ENCODE measurements at places on chromosomes 6 and 20.
A peak's percentile ranks its signal among the peaks of the same experiment; 100 is the strongest.

GRCh38 chr6:134420614-134421181, 102.8 kb upstream of the SGK1 start:
- DNase-seq = peak; percentile 96

GRCh38 chr6:4743062-4743461, 33.1 kb upstream of the CDYL start:
- peak; percentile 82 for DNase-seq

GRCh38 chr20:19015351-19016139, 196.9 kb upstream of the SLC24A3 start:
- no peak for DNase-seq

DNA sequence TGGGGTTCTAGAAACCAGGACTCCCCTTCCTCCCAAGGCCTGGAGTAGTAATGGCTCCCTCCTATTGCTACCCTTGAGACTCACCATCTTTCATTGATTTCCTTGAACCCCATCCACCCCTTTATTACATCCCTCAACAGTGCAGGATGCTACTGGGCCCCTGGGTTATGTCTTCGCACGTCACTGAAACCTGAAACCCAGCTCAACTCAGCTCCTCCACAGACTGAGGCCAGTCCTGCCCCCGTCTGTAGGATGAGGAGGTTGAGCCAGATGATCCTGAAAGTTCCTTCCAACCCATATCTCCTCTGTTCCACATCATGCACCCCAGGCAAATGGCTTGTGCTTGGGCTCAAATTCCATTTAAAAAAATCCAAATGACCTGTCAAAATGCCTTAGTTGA, 21.4 kb downstream of the CPNE5 start:
- no peak for DNase-seq

DNA sequence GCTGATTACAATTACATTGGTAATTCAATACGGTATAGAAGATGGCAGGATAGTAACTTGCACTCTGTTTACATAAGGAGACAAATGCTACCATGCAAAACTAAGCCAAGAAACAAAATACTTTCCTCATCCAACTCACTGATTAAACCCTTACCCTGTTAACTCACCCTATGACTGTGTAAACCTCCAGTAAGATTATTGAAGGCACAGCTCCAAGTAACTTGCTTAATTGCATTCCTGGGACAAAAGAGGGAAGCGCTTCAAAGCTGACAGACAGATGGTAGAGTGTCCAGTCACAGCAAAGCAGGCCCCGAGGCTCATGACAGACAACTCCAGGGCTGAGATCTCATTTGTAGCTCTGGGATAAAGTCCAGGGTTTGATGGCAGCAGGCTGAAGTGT, 6.9 kb upstream of the KIF16B start:
- DNase-seq = peak; percentile 21

- DNase-seq = no peak
These were observed 21.2 kb upstream of the BTN1A1 start for GRCh38 chr6:26478985-26479278.

DNA sequence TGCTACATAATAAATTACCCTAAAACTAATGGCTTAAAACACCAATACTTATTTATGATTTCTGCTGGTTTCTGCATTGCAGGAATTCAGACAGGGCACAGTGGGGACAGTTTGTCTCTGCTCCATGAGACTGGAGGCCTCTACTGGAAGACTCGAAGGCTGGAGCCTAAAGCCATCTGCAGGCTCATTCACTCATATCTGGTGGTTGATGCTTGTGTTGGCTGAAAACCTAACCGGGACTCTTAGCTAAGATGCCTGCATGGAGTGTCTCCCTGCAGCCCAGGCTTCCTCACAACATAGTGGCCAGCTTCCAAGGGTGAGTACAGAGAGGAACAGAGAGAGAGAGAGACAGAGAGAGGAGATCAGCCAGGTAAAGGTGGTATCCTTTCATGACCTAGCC, 195.5 kb upstream of the FOXA2 start:
- no peak for DNase-seq

- no peak for DNase-seq
These were observed 391.5 kb downstream of the CD83 start for GRCh38 chr6:14509120-14509519.

- no peak for DNase-seq
These were observed 208.0 kb upstream of the SASH1 start for GRCh38 chr6:148134592-148134991.

DNA sequence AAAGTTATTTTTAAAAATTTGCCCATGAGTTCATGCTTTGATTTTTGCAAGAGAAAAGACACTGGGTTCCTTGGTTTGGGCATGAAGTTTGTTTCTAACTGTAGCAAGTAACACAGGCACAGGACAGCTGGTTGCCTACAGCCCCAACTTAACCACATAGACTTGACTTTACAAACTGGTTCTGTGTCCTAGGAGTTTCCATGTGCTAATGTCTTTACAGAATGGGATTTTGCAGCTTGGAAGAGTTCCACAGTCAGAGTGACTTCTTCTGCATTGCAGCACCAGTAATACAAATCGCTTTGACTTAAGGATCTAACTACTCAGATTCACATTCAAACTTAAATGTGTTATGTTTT, 44.3 kb downstream of the OR2B2 start:
- no peak for DNase-seq

DNA sequence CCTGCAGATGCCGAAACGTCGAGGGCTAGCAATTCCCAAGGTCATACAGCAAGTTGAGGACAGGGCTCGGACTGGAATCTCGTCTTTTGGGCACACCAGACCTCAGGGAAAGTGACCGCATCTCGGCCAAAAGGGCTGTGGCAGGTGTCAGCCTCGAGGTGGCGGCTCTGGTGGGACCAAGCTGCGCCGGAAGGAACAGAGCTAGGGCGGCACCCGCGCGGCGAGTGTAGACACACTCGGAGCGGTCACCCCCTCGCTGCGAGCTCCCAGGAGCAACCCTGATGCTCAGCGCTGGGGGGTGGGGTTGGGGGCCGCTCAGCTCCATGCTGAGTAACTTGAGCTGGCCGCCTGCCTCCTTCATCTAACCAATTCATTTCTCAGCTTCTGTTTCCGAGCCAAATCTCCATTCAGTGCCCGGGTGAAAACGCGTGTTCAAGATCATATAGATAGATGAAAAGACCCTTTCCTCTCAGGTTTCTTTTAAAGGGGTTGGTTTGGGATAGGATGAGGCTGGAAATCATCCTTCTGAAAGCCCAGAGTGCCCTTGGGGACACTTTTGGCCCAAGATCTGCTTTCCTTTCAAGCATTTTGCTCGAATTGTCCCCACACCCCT, 2.2 kb upstream of the TUBB2B start:
- no peak for DNase-seq

- DNase-seq = no peak
These were observed 482.5 kb downstream of the C6orf118 start for GRCh38 chr6:164826831-164827468.

GRCh38 chr6:17388365-17388764, 5.0 kb upstream of the CAP2 start:
- no peak for DNase-seq

DNA sequence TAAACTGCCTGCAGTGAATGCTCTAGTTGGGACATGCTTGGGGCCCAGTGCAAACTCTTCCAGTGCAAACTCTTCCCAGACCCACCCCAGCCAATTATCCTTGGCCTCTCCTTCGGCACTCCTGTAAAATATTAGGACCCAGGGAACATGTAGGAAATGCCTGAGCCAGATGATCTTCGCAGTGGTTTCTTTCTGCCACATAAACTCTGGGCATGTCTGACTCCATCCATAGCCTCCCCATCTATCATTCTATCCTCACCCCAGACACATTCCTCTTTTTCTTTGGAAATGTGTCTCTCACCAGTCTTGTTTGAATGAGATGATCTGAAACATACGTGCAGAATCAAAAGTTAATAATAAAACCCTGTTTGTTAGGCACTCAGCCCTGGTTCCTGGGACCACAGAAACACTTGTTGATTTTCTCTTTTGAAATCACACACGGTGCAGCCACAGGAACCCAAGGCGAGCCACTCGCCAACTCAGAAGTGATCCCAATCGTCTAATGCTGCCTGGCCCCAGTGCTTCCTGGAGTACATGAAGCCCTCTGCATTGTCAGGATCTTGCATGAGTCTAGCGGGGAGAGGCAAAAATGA, 108.9 kb upstream of the CST7 start:
- no peak for DNase-seq

DNA sequence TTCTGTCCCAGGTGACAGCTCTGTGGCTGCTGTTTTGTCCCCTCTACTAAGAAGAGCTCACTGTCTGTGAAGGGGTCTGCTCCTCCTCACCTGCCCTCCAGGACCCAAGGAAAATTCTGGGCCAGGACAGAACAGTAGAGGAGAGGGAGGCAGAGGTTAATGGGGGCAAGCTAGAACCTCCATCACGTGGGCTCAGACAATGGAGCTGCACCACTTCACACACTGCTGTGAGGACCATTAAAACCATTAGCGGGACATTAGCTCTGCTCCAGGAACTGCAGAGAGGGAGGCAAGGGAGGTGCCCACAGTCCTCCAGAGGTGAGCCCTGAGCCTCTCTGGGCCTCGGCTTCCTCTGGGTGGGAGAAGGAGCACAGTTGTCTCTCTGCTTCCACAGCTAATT, 78.4 kb downstream of the NOL4L start:
- no peak for DNase-seq

GRCh38 chr6:71524201-71524600, 235.6 kb downstream of the OGFRL1 start:
- DNase-seq = no peak

DNA sequence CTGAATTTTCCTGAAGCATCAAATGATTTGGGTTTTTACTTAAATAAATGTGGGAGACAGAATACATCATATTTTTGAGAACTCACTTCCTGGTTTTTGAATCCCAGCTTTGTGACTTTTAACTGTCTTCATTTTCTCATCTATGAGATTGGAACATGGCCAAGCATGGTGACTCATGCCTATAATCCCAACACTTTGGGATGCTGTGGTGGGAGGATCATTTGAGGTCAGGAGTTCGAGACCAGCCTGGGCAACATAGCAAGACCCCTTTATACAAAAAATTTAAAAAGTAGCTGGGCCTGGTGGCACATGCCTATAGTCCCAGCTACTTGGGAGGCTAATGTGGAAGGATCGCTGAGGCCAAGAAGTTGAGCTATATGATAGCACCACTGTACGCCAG, 122.3 kb downstream of the QKI start:
- peak; percentile 34 for DNase-seq

- DNase-seq = no peak
These were observed 301.1 kb downstream of the TAF4 start for GRCh38 chr20:61764471-61765025.

DNA sequence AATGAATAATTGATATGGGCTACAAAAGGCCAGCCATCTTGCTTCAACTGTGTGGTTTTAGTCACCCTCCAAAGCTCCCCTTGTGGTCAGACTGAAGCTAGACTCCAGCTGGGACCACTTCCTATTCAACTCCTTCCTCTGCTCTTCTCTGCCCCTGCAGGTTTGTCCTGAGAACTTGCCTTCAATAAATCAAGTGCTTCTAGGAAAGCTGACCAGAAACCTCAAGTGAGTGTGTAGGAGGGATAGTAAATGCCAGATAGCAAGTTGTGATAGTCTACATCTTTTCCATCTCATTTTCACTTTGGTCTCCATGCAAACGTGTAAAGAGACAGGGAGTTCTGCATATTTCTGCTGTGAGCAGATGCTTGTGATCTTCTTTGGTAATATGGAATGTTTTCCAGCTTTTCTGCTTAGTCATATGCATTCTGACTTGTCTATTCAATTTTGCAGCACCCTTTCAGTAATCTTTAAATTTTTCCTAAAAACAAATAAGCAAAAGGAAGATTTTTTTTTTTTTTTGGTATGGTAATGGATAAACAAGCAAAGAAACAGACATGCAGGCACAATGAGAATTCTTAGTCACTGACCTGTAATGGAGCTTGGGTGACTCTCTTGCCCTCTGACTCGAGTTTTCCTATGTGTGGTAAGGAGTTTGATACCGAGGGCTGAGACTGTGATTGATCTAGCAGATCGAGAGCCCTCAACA, 201.3 kb upstream of the BTBD3 start:
- DNase-seq = peak; percentile 78

DNA sequence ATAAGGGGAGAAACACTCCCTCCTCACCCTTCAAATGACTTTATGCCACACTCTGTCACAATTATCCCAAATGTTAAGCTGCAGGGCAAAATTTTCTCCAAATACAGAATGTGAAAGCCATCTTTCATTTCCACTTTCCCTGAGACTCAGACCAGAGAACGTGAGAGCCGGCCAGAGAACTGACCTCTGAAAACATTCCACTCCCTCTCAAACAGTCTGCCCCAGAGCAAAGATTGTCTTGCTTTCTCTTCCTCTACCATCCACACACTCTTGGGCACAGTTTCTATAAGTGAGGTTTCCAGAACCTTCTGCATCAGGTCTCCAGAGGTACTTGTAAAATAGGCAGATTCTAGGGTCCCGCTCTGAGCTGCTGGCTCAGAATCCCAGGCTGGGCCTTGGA, 278.1 kb downstream of the FRK start:
- DNase-seq = no peak

GRCh38 chr6:121823437-121823851, 388.0 kb downstream of the GJA1 start:
- peak; percentile 78 for DNase-seq

DNA sequence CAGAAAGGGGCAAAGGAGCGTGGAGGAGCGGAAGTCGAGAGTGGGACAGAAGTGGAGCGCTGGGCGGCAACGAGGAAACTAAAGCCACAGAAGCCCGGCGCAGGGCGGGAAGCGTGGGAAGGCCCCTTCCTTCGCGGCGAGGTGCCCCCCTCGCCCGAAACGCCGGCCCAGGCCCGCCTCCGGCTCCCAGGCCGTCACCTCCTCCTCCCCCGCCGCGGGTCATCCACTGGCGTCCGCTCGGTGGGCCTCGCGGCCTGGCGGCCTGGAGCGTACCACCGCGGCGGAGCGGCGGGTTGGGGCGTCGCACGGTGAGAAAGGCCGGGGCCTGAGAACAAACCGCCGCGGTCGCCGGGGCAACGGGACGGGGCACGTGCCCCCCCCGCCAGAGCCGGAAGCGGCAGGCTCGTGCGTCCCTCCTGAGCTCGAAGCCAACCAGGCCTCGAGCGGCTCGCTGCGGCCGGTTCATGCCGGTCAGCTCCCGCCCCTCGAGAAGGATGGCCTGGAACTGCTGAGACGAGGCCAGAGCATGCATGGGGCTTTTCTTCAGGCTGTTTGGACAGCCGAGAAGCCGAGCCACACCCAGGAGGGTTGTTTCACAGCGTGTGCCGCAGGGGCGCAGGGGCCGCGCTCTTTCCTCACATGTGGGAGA, at the start of gene TCP11:
Gene TCP11, minus strand, starts transcription at position 333 of the 649 bp plus-strand sequence. CDS start 469 bp downstream, outside the sequence.
- no peak for DNase-seq

DNA sequence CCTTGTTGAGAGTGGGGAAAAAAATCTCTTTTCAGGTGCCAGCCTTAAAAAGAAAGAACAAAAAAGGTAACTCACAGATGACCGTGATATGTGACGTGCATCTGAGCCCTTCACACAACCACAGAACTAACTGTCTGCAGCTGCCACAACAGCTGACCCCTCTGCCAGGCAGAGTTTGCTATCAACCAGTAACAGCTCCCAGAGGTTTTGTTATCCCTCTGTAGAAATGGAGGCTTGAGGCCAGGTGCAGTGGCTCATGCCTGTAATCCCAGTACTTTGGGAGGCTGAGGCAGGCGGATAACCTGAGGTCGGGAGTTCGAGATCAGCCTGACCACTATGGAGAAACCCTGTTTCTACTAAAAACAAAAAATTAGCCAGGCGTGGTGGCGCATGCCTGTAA, 42.8 kb downstream of the SLC52A3 start:
- no peak for DNase-seq

GRCh38 chr6:169700296-169700695, 1.5 kb downstream of the WDR27 start:
- DNase-seq = no peak
